ENCODE measurements at places on chromosomes 2 and 18. TPM values are rescaled to one million over a fixed set of nuclear protein-coding genes. Genes with fewer than 3 reads are reported as not detected.

The CCDC85A gene
- total RNA-seq, result not detected

The DYSF gene
- 3.5 TPM for total RNA-seq

The HTR2B gene
- not detected for total RNA-seq

The KCNG3 gene
- total RNA-seq, result not detected

The OTOS gene
- total RNA-seq, result not detected

The GCA gene
- 17.5 TPM for total RNA-seq

The IL1R2 gene
- not detected for total RNA-seq

The RPRM gene
- not detected for total RNA-seq

The CYP27C1 gene
- total RNA-seq, result not detected

The NEU2 gene
- total RNA-seq, result not detected

The MTHFD2 gene
- total RNA-seq, result 38.1 TPM

The LYPD1 gene
- total RNA-seq, result not detected

The FAM110C gene
- total RNA-seq, result 0.16 TPM

The INPP5D gene
- 124 TPM for total RNA-seq
